Stimulated activated CD4-positive, alpha-beta T cell treated with anti-CD3 and anti-CD28 coated beads, Interleukin-1b, Interleukin-23, amount 100 ng/mL, for 4 hours (primary cell): ENCODE measurements at places on chromosomes 6 and 20.

- DNase-seq, result no peak
These were observed 166.5 kb downstream of the SMOC2 start for GRCh38 chr6:168607272-168608112.

DNA sequence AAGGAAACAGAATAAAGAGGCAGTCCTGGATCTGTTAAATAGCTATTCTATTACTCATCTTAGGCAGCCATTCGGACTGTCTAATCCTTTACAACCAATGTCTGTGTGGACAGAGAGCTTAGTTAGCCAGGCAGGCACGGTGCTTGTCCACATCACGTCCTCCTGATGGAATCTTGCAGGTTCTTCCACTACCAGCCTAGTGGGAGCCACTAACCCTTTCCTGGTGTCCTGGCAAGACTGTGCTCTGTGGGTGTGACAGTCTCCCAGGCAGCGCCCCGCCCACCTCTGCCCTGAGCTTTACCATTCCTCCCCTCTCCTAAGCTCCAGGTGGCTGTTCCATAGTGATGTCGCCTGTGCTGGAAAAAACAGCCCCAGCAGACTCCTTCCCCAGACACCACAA is 78.3 kb upstream of the CLDN20 start:
- DNase-seq, result no peak

DNA sequence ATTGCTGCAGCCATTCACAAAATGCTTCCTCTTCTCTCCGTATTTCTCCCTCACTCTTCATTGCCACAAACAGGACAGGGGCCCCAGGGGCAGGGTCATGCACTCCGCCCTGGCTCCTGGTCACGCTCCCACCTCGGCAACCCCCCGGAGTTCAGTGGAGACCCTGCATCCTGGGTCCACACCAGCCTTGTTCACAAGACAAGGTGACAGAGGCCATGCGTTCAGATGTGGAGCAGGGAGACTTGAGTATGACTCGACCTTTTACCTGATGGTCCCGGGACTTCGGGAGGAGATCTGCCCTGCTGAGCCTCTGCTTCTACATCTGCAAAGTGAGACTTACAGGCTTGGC is 49.4 kb downstream of the ANKRD60 start:
- DNase-seq, result no peak

GRCh38 chr6:75532521-75532920 is 38.9 kb upstream of the FILIP1 start:
- DNase-seq, result no peak

GRCh38 chr20:52441710-52442109 is 250.1 kb upstream of the ZFP64 start:
- no peak for DNase-seq

DNA sequence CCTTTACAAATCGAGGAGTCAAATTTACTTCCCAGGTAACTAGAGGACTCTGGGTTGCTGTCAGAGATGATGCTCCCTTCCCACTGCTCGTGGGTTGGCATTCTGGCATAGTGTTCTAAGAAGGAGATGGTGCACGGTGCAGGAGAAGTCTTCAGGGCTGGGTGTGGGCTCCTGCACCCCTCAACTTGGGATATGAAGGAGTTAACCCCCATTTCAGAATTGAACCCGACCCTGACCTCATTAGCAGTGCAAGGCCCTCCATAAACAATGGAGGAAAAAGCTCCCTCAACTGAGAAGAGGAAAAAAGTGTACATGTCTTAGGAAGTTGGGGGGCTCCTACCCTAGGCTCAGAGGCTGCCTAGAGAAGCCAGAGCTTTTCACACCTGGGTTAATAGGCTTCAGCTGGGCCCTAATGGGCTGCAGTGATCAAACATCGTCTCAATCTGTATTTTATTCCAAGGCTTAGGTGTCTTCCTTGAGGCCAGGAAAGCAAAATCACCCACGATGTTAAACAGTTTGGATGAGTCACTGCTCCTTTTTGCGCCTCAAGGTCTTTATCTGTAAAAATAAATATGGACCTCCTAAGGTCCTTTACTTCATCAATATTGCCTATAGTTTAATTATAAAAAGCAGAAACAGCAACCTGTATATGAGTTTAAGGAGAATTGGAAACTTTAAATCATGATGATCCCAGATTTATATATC is 29.4 kb downstream of the TFAP2B start:
- DNase-seq, result no peak

DNA sequence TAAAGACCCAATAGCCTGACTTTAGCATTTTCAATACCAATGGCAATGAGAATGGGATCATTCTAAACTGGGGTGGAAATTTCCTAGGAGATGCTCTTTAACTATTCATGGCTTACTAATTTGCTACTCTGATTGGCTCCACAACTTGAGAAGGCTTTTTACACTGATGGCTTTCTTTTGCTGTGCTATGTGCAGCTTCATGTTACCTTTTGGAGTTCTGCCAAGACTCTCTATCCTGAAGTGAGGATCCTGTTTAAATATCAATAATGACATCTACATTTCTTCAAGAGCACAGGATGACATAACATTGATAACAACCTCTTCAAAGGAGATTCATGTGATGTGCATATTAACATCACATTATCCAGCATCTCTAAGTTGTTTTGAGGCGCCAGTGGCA is 43.4 kb upstream of the SIRPG start:
- DNase-seq, result no peak

DNA sequence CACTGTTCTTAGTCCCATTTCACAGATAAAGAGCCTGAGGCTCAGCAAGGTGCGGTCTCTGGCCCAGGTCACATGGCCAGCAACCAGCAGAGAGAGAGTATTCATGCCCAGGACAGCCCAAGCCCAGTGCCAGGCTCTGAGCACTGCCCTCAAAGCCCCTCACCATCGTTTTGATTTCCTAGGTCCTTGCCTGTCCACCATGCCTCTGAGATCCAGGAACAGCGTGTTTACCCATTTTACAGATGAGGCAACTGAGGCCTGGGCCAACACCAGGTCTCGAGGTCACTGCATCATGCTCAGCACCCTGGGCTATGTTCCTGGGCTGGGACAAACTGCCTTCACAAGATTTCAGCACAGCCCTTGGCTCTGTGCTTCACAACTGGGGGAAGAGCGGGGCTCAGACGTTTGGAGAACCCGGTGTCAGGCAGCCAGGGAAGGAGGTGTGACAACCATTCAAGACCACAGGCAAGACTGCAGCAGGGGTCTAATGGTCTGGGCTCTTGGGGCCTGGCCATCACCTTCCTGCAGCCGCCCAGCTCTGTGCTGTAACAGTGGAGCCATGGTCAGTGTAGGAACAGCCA is 1.3 kb upstream of the BPIFA2 start:
- no peak for DNase-seq

- no peak for DNase-seq
These were observed 71.1 kb downstream of the SRC start for GRCh38 chr20:37416848-37417616.

DNA sequence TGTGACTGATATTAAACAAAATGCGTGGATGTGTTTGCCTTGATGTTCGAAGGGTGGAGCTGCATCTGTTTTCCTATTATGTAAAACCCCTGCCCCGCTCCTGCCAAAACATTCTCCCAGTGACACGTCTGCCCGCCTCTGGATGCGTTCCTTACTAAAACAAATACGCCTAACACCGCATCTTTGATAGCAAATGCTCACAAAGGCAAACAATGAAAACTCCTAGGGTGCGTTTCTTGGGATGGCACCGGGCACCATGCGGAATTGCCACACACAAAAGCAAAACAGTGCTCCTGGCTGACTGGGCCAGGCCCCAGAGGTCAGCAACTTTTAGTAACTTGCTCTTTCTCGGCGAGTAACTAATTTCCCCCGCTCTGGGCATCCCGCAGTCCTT is 9.0 kb upstream of the FOXC1 start:
- DNase-seq, result no peak

DNA sequence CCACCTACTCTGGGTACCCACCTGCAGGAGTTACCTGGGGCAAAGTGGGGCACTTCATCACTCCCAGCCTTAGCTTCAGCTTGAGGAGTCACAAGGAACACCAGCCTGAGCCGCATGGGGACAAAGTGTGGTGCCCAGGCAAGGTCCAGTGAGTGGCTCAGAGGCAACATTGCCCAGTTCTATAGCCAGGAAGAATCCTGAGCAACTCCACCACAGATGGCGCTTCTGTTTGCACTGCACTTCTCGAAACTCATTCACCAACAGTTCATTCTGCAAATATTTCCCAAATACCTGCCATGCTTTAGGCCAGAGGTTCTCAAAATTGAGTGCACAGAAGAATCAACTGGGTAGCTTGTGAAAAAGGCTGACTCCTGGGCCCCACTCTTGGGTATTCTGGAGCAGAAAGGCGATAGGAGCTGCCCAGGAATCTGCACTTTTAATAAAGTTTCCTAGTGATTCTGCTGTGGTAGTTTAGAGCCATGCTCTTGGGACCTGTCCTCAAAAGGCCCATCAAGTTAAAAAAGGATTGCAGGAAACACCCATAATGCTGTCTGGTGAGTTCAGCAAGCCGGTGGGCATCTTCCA is 83.1 kb downstream of the VEGFA start:
- no peak for DNase-seq

GRCh38 chr6:135423649-135424128 is 73.9 kb downstream of the AHI1 start:
- peak; percentile 6 for DNase-seq
